ENCODE measurements at places on chromosomes 3 and 15. TPM values are rescaled to one million over a fixed set of nuclear protein-coding genes. Genes with fewer than 3 reads are reported as not detected.

- no peaks in the 10 kb centered on the region for H3K27me3 ChIP-seq
- no peak overlapping the region for H3K4me3 ChIP-seq
- no peak overlapping the region for H3K27ac ChIP-seq
- no peaks in the 10 kb centered on the region for H3K4me1 ChIP-seq
- DNase-seq = no peak
Measured at GRCh38 chr15:25703726-25704125, 159.4 kb downstream of the ATP10A start.

Gene SIDT1
- 0.81 TPM for polyA plus RNA-seq

Gene EFCAB12
- polyA plus RNA-seq = 0.33 TPM

GRCh38 chr15:73941871-73942635 is 15.8 kb downstream of the LOXL1 start:
- H3K4me1 ChIP-seq = peaks cover 12% of the 10 kb centered on the region
- no peaks in the 10 kb centered on the region for H3K36me3 ChIP-seq
- DNase-seq = no peak

DNA sequence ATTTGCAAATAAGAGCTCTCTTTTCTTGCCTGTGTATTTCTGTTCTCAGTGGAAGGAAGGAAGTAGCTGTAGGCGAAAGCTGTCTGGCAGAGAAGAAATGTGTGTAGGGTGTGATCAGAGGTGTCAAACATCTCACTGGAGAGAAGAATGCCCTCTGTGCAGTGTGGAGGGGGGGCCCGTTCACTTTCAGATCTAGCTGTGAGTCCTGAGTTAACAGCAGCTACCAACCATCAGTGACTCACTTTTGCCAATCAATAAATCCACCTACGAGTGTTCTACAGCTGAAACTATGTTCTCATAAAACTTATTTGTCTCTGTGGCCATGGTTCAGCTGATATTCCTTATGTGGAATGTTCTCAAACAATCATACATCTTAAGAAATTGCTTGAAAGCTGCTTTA is 103.7 kb downstream of the FRMD4B start:
- H3K27me3 ChIP-seq = no peaks in the 10 kb centered on the region
- no peak overlapping the region for H3K4me3 ChIP-seq
- H3K36me3 ChIP-seq = no peaks in the 10 kb centered on the region
- no peaks in the 10 kb centered on the region for H3K4me1 ChIP-seq
- DNase-seq = no peak

Gene SETD2
- polyA plus RNA-seq = 10.0 TPM

- H3K27ac ChIP-seq = no peak overlapping the region
- no peaks in the 10 kb centered on the region for H3K27me3 ChIP-seq
- no peak overlapping the region for H3K4me3 ChIP-seq
- H3K4me1 ChIP-seq = no peaks in the 10 kb centered on the region
- no peaks in the 10 kb centered on the region for H3K36me3 ChIP-seq
Measured at GRCh38 chr3:359672-360071, 163.1 kb downstream of the CHL1 start.

DNA sequence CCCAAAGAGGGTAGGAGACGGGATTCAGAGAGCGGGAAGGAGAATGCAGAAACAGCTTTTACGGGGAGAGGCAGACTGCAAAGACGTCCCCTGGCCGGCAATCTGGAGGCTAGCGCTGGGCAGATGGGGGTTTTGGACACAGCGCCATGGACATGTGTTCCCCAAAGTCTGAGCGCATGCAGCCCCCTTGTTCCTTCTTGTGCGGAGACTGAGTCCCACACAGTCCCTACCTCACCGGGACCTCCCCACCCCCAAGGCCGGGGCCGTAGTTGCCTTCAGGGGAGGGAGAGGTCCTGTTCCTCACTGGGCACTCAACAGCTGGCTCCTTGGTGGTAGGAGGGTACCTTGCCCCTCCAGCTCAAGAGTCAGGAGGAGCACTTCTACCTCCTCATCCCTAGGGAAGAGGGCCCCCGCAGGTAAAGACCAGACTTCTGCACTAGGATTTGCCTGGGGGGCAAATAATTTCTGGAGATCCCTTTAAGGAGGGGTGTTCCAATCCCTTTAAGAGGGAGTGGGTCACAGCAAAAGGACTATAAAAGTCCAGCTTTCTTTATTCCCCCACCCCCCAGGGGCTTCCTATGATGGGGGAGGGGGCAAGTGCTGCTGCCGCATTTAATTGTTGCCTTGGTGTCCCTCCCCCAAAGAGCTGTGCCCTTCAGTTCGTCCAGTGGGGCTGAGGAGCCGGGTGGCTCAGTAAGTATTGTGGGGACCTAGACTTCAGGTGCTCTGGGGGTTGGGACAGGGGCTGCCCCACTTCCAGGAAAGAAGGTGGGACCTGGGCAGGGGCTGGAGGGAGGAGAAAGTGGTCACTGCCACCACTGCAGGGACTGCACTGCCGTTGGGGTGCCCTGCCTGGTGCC is 3.6 kb upstream of the BAHD1 start:
- H3K27me3 ChIP-seq = peaks cover 47% of the 10 kb centered on the region
- H3K36me3 ChIP-seq = no peaks in the 10 kb centered on the region
- DNase-seq = peak; percentile 37
- H3K4me3 ChIP-seq = peak overlapping the region; percentile 47
- no peak overlapping the region for H3K27ac ChIP-seq

Gene C3orf22
- polyA plus RNA-seq = not detected

Gene TMOD2
- polyA plus RNA-seq = 1.1 TPM

- H3K27me3 ChIP-seq = no peaks in the 10 kb centered on the region
- H3K27ac ChIP-seq = peak overlapping the region; percentile 11
Measured at GRCh38 chr3:172102123-172102882, 62.9 kb downstream of the FNDC3B start.

DNA sequence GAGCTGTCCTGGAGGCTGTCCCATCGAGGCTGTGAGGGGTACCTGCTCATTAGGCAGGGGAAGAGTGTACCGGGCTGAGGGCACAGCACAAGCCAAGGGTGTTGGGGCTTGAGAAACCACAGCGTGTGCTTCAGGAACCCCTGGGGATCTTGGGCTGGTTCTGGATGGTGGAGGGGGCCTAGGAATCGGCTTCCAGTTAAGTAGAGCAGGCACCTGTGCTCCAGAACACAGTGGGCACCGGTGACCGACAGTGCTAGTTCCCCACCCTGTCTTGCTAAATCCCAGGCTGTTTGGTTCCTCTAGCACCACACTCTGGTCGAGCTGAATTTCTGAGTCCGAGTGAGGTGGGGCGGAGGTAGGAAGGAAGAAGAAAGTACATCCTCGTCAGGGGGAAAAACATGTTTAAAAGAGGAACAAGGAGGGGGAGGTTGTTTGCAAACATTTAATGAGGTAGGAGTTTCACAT is 29.1 kb downstream of the SLC6A6 start:
- peak overlapping the region; percentile 87 for H3K27ac ChIP-seq
- no peaks in the 10 kb centered on the region for H3K27me3 ChIP-seq
- no peak for DNase-seq
- no peaks in the 10 kb centered on the region for H3K36me3 ChIP-seq

DNA sequence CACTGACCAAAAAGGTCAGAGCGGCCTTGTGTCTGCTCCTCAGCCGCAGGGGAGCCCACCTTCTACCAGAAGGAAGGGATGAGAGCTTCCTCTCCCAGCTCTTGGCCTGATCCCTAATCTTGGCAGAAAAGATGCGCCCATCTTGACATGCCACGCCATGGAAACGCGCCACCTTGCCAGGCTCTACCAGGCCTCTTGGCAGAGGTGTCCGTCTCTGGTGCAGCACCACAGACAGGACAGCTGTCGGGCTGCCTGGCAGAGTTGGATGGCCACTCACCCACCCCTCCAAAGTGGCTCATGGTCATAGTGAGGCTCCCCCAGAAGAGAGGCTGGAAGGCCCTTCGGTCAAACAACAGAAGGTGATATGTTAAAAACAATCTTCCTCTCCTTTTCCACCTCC is 105.2 kb downstream of the LIPC start:
- no peak overlapping the region for H3K27ac ChIP-seq
- H3K4me3 ChIP-seq = no peak overlapping the region
- no peaks in the 10 kb centered on the region for H3K27me3 ChIP-seq
- H3K4me1 ChIP-seq = no peaks in the 10 kb centered on the region
- DNase-seq = peak; percentile 18

- H3K4me3 ChIP-seq = no peak overlapping the region
- DNase-seq = no peak
- no peaks in the 10 kb centered on the region for H3K36me3 ChIP-seq
Measured at GRCh38 chr3:68142441-68142840, 488.0 kb upstream of the SUCLG2 start.

- H3K27ac ChIP-seq = no peak overlapping the region
- no peaks in the 10 kb centered on the region for H3K27me3 ChIP-seq
- no peaks in the 10 kb centered on the region for H3K36me3 ChIP-seq
- DNase-seq = no peak
Measured at GRCh38 chr15:27119695-27120266, 148.8 kb downstream of the GABRG3 start.

DNA sequence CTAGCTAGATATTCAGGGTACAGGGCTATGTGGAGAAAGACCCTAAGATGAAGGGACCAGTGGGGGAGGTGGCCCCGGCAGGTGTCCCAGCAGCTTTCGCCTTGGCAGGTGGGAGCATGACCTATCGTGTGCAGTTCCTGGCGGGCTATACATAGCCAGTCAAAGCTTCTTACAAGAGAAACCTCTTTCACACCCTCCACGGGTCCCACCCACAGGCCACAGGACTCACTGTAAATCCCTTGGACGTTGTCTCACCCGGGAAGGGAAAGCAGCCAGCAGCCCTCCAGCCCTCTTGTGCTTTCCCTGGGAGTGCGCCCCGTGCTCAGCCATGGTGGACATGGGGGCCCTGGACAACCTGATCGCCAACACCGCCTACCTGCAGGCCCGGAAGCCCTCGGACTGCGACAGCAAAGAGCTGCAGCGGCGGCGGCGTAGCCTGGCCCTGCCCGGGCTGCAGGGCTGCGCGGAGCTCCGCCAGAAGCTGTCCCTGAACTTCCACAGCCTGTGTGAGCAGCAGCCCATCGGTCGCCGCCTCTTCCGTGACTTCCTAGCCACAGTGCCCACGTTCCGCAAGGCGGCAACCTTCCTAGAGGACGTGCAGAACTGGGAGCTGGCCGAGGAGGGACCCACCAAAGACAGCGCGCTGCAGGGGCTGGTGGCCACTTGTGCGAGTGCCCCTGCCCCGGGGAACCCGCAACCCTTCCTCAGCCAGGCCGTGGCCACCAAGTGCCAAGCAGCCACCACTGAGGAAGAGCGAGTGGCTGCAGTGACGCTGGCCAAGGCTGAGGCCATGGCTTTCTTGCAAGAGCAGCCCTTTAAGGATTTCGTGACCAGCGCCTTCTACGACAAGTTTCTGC is 15.0 kb downstream of the GRK7 start:
- no peak overlapping the region for H3K27ac ChIP-seq
- H3K36me3 ChIP-seq = no peaks in the 10 kb centered on the region
- H3K27me3 ChIP-seq = no peaks in the 10 kb centered on the region
- DNase-seq = no peak

DNA sequence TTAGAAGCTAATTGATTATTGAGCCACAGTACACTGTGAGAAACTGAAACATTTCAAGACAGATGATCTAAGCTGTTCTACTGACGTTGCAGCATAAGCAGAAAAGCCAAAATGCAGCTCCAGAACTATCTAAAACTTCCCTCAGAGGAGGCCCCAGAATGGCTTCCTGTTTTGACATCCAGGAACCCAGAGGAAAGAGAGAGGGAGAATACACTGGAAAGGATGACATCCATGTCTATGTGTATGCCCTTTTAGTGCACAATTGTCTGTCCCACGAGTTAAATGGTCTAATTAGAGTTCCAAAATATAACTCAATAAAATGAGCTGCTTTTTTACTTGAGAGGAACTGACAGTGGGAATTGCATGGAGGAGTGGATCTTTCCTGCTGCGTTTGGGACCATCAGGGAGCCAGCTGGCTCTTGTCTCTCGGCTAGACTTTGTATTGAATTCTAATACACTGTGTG is 688.1 kb downstream of the ZNF385D start:
- H3K4me3 ChIP-seq = no peak overlapping the region
- no peaks in the 10 kb centered on the region for H3K4me1 ChIP-seq
- H3K27ac ChIP-seq = no peak overlapping the region
- H3K36me3 ChIP-seq = no peaks in the 10 kb centered on the region
- no peak for DNase-seq

- no peaks in the 10 kb centered on the region for H3K27me3 ChIP-seq
- peaks cover 28% of the 10 kb centered on the region for H3K36me3 ChIP-seq
- DNase-seq = no peak
- no peaks in the 10 kb centered on the region for H3K4me1 ChIP-seq
- H3K27ac ChIP-seq = no peak overlapping the region
Measured at GRCh38 chr3:37307321-37307720, 132.9 kb upstream of the LRRFIP2 start.

- no peaks in the 10 kb centered on the region for H3K4me1 ChIP-seq
- no peak overlapping the region for H3K4me3 ChIP-seq
- no peak for DNase-seq
- no peaks in the 10 kb centered on the region for H3K27me3 ChIP-seq
- H3K36me3 ChIP-seq = peaks cover 74% of the 10 kb centered on the region
Measured at GRCh38 chr15:55853134-55853533, 110.2 kb upstream of the PRTG start.

DNA sequence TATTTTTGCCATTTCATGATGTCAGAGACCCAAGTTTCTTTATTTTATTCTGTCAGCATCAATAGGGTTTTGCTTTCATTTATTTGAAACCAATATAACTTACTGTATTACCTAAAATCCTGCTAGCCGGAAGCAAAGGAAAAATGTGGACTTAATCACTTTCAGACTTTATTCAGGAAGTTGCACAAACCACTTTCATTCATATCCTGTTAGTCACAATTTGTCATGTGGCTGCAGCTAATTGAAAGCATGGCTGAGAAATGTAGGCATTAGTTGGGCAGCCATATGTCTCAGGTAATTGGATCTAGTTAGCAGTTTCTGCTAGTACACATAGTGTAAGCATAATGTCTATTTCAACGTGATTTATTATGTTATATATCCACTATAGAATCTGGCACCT is 462.3 kb upstream of the SGO1 start:
- no peak overlapping the region for H3K4me3 ChIP-seq
- peaks cover 6% of the 10 kb centered on the region for H3K4me1 ChIP-seq
- no peaks in the 10 kb centered on the region for H3K36me3 ChIP-seq

Gene ARL8B
- polyA plus RNA-seq = 24.0 TPM

GRCh38 chr3:22244761-22245521 is 493.9 kb upstream of the ZNF385D start:
- no peaks in the 10 kb centered on the region for H3K27me3 ChIP-seq
- no peak overlapping the region for H3K4me3 ChIP-seq
- DNase-seq = peak; percentile 37
- no peak overlapping the region for H3K27ac ChIP-seq
- H3K36me3 ChIP-seq = no peaks in the 10 kb centered on the region

Gene SLC12A1
- not detected for polyA plus RNA-seq

GRCh38 chr3:169923189-169923588 is 11.8 kb downstream of the SAMD7 start:
- no peaks in the 10 kb centered on the region for H3K27me3 ChIP-seq
- H3K4me3 ChIP-seq = no peak overlapping the region
- H3K27ac ChIP-seq = no peak overlapping the region
- H3K4me1 ChIP-seq = no peaks in the 10 kb centered on the region
- DNase-seq = peak; percentile 64

Data from stomach (tissue), 19 donors.